Inflammatory macrophage (primary cell): ENCODE measurements at places on chromosomes 6 and 20.

- no peak for DNase-seq
Measured at GRCh38 chr6:149020319-149020718, 273.5 kb downstream of the UST start.

- DNase-seq: no peak
Measured at GRCh38 chr6:151616091-151616513, 122.3 kb downstream of the CCDC170 start.

DNA sequence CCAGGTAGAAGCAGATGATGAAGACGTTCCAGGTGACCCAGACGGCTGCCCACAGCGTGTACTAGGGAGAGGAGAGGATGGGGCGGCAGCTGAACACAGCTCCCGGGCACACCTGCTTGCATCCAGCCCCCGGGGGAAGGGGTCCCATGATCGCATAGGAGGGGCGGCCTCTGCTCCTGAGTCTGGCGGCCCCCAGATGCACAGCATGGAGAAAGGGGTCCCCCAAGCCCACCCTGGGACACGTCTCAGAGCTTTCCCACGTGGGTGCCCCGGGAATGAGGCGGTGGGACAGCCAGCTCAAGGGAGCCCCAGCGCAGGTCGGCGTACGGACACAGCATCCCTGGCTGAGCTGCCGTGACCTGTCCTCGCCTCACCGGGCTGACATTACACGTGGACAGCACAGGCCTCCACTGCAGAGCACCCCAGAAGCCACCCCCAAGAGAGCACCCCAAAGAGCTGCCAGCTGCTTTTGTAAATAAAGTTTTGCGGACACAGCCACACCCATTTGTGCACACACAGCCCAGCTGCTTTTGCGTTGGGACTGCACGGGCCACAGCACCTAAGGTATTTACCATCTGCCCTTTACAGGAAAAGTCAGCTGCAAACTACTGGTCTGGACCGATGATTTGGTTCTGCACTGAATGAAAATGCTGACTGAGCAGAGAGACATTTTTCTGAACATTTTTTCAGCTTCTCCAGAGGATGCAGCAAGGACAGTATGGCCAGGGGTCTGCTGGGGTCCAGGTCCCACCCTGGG is 5.2 kb downstream of the NKAIN4 start:
- DNase-seq: no peak

DNA sequence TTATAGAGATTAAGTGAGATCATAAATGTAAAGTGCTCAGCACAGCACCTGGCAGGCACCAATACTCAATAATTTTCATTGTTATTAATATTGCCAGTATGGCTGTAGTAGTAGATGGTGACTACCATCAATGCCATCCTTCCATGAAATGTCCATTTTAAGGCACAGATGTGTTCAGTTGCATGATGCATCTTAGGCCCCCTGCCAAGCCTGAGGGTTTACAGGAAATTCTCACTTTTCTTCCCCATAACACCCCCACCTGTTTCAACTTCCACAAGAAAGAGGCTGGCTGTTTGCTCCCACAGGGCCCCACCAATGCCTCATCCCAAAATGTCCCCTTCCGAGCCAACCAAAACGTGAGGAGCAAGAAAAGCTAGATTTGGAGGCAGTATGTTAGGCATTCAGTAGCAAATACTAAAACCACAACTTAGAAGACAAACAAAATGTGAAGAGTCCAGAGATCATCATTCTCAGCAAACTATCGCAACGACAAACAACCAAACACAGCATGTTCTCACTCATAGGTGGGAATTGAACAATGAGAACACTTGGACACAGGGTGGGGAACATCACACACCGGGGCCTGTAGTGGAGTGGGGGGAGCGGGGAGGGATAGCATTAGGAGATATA is 110.6 kb upstream of the NHSL1 start:
- DNase-seq: no peak

GRCh38 chr6:116096979-116097816 is 3.5 kb upstream of the NT5DC1 start:
- no peak for DNase-seq

DNA sequence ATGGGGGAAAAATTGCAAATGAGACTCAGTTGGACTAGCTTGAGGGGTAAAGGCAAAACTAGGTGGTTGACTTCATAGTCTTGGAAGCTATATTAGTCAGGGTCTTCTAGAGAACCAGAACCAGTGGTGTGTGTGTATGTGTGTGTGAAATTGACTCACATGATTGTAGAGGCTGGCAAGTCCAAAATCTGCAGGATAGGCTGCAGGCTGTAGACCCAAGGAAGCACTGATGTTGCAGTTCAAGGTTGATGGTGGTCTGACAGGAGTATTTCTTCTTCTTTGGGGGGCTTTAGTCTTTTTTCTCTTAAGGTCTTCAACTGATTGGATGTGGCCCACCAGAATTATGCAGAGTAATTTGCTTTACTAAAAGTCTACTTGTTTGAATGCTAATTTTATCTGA is 217.4 kb downstream of the MANEA start:
- DNase-seq: no peak

- DNase-seq: no peak
Measured at GRCh38 chr20:62020935-62021701, 44.6 kb downstream of the TAF4 start.

- no peak for DNase-seq
Measured at GRCh38 chr20:35312318-35312717, 20.1 kb upstream of the FAM83C start.

DNA sequence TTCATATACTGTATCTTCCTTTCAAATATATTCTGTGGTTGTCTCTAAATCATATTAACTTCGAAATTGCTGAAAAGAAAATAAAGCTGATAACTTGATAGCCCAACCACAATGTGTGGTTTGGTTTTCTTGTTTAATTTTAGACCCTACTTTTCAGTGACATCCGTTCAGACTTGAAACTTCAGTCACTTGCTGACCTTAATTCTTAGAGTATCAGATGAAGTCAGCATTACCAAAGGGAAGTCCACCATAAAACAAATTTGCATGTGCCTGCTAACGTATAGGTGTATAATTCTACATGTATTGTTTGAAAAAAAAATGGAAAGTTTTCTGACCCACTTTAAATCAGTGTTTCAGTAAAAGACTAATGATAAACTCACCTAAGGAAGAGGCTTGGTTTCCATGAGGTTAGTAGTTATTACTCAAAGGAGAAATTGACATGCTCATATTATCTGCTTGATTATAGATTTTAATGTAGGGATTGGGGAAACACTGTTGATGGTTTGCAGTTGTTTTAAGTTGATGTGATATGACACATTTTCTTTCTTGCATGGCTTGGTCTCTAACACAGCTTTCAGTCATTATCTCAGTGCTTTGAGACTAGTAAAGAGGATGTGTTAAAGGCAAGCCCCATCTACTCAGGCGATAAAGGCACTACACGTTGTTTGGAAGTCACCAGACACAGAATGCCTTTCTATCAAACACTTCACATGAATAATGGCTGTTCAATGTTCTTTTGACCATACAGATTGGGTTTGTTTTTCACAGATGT is 5.2 kb upstream of the IL17A start:
- no peak for DNase-seq

DNA sequence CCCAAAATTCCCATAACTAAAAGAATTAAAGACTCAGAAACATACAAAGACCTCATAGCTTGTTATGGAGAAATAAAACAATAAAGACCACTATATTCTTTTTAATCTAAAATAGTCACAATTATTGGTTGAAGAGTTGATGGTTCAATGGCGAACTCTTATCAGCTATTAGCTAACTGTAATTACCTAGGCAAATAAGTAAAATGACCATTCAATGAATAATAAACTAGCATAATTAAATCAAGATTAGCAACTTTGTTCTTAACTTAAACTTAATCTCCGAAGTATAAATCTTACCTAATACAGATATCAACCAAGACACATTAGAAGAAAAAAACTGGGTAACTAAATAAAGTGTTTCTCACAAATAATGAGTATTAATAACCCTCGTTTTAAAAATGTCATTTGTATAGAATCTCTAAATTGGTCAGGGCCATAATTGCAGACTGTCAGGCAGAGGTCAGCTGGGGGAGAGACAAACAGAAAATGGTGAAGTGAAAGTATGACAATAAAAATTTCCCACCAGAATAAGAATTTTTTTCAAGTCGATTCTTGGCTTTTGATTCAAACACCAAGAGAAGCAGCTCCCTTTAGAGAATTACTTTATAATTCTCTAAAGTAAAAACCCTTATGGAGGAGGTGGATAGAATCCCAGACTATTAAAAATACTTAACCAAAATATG is 1.7 kb downstream of the FKBP5 start:
- DNase-seq: peak; percentile 34

GRCh38 chr6:13700232-13700631 is 11.4 kb downstream of the RANBP9 start:
- DNase-seq: peak; percentile 2

DNA sequence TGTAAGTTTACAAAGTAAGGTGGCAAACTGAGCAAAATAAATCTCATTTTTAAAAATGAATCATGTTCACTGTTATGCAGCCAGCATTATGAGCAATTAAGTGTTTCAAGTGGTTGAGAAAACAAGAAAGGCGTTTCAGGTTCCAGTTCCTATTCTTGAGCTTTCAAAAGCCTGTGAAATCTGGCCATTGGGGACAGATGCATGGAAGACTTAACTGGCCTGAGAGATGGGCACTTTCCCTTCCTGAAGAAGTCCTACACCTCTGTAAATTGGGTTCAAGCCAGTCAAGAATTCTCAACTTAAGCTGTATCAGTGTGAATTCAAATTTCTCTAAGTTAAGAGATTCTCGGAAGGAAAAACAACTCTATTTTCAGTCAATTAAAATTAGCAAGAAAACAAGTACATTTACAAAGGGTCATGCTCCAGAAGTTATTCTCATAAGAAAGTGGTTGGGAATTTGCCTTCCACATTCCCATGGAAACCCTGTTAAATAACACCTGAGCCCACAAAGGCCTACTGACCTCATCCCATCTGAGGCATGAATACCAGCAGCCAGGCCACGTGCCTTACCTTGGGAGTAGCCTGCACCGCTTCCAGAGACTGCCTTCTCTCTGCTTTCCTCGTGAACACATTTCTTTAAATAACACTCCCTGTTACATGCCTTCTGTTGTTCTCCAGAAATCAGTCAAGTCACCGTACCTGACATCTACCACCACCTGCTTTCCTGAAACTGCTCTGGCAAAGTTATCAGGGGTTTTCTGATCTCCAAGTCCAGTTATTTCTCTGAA is 19.4 kb downstream of the MAP3K5 start:
- DNase-seq: peak; percentile 80

DNA sequence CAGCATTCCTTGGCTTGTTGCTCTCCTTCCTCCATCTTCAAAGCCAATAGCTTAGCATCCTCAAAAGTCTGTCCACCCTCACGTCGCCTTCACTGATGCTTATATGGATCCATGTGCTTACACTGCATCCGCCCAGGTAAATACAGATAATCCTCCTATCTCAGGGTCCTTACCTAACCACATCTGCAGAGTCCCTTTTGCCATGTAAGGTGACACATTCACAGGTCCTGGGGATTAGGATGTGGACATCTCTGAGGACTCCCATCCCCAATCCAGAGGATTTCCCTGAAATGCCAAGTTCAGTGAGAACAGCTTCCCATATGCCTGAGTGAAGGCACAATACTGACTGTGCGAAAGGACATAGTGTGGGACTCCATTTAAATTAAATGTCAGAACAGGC is 25.4 kb downstream of the FKBP1A start:
- DNase-seq: no peak

GRCh38 chr6:22809370-22809769 is 240.0 kb downstream of the HDGFL1 start:
- no peak for DNase-seq

- DNase-seq: no peak
Measured at GRCh38 chr6:72940265-72940664, 285.0 kb downstream of the KHDC1L start.

GRCh38 chr20:58956078-58956477 is 25.0 kb upstream of the NELFCD start:
- peak; percentile 30 for DNase-seq
